ENCODE measurements at places on chromosomes 3 and 15.

DNA sequence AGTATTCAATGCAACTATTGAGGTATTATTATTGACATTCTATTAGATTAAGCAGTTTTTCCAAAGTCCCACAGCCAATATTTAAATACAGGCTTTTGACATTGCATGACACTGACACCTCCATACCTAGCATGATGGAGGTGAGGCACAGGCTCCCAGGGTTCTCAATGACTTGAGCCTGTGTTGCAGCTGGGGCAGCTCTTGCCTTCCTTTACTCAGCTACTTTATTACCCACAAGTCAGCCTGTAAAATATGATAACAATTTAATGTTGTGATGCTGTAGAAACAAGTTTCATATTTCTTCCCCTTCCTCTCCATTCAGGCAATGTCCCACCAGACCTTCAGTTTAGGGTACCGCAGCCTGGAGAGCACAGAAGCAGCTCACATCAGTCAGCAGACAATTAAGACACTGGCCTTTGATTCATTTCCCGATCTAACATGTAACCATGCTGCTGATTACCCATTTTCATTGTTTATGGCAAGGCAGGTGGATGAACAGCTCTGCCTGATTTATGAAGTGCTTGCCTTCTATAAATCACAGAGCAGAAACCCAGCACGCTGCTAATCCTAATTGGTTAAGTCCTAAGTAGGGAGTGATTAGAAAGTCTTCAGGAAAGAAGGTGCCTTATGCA is 826.1 kb downstream of the AGBL1 start:
- no peak for DNase-seq

DNA sequence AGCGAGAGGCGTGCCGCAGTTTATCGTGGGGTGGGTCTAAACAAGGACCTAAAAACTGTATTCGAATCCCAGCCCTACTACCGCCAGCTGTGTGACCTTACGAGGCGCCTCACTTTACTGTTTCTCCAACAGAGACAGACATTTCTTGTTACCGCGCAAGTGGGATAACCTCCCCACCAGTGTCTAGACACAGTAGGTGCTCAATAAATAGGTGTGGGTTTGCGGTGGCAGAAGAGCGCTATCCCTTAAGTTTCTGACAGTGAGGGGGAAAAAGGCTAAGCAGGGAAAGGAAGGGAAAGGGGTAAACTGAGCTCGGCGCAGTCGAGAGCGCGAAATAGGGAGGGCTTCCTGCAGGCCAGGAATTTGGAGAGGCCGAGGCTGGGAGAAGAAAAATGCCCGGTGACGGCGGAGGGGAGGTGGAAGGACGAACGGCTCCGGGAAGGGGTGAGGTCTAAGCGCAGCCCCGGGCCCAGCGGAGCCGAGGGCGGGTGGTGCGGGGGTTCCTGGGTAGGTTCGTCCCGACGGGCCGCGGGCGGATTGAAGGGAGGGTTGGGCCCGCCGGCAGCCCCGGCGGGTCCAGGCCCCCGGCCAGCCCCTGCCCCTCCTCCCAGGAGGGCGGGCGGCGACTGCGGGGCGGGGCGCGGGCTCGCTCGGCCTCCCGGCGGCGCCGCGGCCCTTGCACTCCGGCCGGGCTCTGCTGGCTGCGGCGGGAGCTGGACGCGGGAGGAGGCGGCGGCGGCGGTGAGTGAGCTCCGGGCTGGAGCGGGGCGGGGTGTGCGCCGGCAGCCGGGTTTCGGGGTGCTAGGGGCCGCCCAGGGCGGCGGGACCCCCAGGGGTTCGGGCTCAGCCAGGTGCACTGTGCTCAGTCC is at the start of gene CGNL1:
CGNL1 (plus strand) TSS at position 679 of the 869 bp plus-strand sequence. CDS start 61,495 bp downstream, outside the sequence.
- no peak for DNase-seq

DNA sequence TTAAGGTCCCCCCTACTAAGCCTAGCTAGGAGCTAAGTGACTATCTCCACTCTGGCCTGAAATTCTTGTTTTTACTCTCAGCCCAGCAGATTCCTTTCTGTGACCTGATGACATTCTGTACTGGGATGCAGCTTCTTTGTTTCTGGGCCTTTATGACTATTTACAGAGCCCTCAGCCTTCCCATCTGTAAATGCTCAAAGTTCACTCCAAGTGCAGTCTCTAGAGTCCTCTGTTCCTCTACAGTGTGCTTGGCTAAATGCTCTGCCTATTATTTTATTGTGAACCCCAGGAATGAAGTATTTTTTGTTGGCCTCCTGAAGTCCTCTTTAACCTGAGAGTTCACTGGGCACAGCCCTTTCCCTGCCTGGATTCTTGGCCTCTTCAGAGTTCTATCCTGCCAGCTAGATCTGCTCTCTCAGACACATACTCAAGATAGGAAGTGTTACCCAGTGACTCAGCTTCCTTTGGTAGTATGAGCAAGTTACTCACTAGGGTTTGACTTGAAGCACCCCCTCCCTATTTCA is 278.1 kb upstream of the P2RY1 start:
- DNase-seq = no peak

DNA sequence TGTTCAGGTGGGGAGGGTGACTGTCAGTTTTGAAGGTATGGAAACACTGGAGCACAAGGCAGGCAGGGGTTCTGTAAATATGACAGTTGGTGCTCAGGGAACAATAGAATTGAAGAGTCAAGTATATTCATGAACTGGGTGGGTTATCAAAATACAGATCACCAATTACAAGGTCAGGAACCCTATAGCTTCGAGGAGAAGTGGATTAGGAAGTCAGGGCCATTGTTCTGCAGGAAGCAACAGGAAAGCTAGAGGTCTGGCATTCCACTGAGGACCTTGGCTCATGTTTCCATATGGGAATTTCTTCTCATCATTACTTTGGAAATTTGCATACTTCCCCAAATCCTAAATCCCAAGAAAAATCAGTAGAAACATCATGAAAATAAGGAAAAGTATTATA is 125.9 kb downstream of the MYRIP start:
- DNase-seq = no peak

GRCh38 chr3:176399193-176399592 is 798.1 kb downstream of the TBL1XR1 start:
- no peak for DNase-seq

DNA sequence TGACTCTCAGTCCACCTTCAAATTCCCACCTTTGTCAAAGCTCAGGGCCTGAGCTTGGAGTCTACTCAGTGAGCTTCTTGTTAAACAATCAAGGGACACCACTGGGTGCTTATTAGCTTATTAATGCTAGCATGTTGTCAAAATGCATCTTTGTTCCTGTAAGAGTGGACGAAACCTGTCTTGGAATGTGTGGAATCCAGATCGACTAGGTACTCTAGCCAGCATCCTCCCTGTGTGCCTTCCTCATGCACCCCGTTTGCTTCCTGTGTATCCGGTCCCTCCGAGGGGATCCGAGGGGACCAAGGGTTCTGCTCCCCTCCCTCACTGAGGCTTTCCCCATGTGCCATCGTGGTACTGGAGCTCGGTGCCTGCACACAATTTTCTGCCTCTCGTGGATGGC is 75.7 kb upstream of the UBE3A start:
- no peak for DNase-seq

DNA sequence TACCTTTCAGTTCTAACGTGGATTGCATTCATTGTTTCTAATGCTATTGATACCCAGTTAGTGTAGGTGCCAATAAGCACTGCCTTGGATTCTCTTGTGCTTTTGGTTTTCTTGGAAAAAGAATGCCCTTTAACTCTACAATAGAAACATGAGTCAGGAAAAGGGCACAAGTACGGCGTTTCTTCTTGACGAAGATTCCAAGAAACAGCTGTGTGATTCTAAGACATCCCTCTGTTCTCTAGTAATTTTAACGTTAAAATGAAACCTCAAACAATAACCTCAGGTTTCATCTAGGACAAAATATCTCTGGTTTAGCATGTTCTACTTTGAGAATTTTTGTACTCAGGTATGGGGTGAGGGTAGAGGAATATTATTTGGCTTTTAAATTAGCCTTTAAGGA is 540.5 kb upstream of the ATP11B start:
- no peak for DNase-seq

DNA sequence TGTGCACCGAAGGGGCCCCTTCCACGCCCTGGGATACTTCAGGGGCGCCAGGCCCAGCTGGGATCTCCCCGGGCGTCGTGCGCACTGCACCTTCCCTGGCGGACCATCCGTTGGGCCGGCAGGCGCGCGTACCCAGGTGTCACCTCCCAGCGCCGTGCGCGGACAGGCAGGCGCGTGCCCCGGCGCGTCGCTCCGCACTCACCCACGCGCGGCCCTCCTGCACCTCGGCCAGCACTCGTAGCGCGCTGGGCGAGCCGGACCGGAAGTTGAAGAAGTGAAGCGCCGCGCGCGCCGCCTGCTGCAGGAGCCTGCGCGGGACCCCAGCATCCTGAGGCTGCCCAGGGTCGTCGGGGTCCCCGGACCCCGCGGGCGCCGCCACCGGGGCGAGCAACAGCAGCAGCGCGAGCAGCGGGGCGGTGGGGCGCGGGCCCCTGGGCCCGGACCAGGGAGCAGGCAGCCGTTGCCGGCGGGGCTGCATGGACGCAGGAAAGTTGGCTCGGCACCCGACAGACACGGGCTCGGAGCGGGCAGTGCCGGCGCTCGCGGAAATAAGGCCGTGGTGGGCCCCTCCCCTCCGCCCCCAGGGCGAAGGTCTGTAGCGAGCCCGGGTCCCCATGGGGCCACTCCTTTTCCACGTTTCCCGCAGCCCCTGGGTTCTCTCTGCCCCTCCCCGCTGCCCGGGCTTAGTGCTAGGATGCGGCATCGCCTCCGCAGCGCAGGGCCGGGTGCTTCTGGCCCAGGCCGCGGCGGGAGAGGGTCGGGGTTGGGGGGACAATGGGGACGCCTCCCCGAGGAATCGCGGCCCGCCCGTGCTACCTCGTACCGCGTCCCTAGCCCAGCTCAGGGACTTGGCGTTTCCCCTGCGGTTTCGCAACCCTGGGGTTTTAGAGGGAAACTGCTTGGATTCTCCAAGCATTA is at the start of gene RARRES1:
RARRES1 (minus strand) TSS at position 520 of the 918 bp plus-strand sequence; CDS start at position 478, 42 bp downstream.
- DNase-seq = peak; percentile 12

- DNase-seq = no peak
Measured at GRCh38 chr15:67840749-67841512, 1.1 kb upstream of the RNU6-1 start.

- no peak for DNase-seq
Measured at GRCh38 chr15:77457905-77458265, 37.2 kb downstream of the HMG20A start.

GRCh38 chr3:180855364-180855763 is 57.1 kb upstream of the FXR1 start:
- DNase-seq = no peak

- no peak for DNase-seq
Measured at GRCh38 chr3:177483182-177483967, 286.1 kb upstream of the TBL1XR1 start.

GRCh38 chr3:143601723-143602484 is 246.4 kb downstream of the SLC9A9 start:
- no peak for DNase-seq

GRCh38 chr15:51613951-51614350 is 8.6 kb downstream of the DMXL2 start:
- DNase-seq = no peak

DNA sequence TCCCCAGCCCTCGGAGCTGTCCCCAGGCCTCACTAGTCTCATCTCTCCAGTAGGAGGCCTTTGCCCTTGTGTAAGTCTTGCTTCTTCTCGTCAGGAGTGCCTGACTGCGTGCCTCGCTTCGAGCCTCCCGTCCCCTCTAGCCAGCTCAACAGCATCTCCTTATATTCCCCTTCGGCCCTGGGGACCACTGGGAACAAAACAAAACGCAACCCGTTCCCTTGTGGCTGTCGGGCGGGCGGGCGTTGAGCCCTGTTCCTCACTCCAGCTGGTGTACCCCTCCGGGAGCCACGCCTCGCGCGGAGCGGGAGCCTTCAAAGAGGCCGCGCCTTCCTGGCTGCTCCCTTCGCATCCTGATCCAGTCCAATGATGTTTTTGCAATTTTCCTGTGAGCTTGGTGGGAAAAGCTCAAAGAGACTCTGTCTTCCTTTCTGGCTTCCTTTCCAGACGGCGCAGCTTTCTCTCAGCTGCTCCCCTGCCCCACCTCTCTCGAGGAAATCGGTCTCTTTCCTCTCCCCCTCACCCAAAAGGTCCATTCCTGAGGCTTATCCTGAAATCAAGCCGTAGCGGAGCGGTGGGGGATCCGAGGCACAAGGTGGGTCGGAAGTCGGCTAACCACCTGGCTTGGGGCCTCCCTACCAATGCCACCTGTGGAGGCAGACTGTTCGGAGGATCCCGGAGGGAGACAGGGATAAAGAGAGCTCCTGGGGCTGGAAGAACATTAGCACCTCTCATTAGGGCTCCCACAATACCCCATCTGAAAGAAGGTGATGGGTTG is 33.4 kb upstream of the SRP14 start:
- DNase-seq = no peak

- no peak for DNase-seq
Measured at GRCh38 chr3:158103887-158104327, 2.3 kb downstream of the SHOX2 start.

DNA sequence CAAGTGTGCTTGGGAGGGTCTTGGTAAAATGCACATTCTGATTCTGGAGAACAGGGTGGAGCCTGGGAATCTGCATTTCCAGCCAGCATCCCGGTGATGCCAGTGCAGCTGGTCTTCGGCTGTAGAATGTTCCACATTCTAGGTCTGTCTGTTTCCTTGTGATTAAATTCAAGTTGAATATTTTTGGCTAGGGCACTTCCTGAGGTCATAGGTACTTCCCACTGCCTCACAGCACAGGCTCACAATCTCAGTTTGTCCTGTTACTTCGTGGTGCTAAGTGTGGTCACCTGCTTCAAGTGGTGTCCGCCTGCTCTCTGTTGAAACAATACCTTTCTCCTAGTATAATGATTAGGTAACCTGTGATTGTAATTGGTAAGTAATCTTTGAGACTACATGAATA is 40.1 kb downstream of the FLNB start:
- DNase-seq = no peak

GRCh38 chr3:57749542-57749941 is 6.6 kb upstream of the SLMAP start:
- no peak for DNase-seq

DNA sequence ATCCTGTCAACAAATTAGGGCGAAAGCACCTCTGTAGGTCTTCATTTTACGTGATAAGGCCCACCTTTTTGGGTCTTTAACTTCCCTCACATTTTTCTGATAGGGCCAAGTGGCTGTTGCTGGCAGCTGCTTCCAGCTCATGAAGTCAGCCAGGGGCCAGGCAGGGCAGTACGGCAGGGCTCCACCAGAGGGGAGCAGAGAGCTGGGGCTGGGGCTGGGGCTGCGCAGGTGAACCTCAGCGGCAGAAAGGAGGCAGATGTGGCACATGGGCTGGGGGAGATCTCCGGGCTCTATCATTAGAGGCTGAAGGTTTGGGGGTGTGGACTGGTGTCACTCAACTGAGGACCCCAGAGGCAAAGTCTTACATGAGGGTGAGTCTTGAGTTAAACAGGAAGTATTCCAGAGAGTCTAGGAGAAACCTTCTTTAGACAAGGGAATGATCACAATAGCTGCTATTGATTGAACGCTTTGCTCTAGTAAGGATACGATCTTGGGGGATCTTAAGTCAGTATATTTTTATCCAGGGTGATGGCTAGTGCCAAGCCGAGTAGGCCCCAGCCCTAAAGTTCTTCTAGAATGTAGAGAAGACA is 62.8 kb upstream of the MEX3B start:
- peak; percentile 16 for DNase-seq

DNA sequence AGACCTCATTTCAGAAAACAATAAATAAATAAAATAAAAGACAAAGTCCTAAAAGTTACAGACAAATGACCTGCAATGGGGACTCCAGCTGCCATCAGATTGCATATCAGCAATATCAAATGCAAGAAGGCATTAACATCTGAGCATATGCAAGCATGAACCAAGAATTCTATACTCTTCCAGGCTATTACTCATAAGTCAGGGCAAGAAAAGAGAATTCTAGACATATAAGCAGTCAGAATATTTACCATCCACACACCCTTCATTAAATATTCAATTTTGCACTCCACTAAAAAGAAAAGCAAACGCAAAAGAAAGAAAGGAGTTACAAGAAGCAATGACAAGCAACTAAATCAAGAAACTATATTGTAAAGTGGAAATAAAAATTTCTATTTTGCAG is 21.1 kb downstream of the PLA2G4F start:
- no peak for DNase-seq
